ENCODE measurements at places on chromosomes 3 and 15. TPM values are rescaled to one million over a fixed set of nuclear protein-coding genes. Genes with fewer than 3 reads are reported as not detected.

DNA sequence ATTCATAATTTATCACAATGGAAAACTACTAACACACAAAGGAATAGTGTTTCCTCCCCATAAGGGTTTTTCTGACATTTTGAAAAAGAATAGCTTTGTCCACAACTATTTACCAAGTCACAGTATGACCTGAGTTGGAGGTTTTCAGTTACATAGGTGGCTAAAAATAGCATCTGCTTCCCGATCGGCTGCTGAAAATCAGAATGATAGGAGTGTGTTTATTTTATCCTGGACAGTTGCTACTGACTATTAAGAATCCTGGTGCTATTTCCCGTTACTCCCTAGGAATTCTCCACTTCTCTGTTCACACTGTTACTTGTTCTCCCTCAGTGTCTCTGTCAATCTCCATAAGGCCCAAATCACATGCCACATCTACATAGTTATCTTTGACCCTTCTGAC lies 353.9 kb upstream of the RARB start:
- no peak for DNase-seq

The SLC27A2 gene
- 3.8 TPM for total RNA-seq

DNA sequence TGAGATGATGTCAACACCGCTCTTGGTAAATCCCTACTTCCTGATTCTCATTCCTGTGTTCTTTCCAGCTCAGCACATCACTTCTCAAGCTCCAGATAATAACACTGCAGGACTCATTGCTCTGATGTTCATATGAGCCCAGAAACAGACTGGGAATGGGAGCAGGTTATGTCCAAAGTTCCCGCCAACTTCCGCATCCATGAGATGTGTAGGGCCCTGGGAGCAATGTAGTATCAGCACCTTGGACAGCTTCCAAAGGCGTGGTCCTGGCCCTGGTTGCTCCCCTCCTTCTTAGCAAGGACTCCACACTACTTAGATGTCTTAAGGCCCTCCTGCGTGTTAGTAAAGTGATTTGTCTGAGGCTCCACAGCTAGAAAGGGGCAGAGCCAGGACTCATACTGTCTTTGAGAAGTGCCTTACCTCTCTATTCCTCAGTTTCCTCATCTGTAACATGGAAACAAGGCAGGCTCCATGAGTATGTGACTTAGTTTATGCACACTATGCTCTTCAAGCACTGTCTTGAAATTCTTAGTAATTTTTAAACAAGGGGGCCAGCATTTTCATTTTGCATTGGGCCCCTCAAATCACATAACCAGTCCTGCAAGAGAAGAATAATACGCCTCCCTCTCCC lies 27.9 kb upstream of the SLC6A1 start:
- DNase-seq: no peak

DNA sequence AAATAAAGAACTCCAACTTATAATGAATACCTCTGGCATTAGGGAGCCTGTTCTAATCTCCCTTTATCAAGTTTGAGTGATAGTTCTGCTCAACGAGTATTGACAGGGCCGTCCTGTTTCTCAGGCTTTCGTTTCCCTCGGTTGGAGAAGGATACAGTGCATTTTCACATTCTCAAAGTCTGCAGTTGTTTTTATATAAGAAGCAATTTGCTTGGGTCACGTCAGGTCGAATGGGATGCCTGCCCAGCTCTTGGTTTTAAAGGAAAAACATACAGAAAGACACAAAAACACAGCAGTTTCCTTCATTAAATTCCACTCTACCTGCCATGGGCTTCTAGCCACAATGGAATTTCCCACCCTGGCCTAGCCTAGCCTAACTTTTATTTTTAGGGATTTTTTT lies 366.3 kb downstream of the TIGIT start:
- no peak for DNase-seq

- DNase-seq: no peak
These were observed 246.5 kb downstream of the EPHB1 start for GRCh38 chr3:135041601-135042000.

DNA sequence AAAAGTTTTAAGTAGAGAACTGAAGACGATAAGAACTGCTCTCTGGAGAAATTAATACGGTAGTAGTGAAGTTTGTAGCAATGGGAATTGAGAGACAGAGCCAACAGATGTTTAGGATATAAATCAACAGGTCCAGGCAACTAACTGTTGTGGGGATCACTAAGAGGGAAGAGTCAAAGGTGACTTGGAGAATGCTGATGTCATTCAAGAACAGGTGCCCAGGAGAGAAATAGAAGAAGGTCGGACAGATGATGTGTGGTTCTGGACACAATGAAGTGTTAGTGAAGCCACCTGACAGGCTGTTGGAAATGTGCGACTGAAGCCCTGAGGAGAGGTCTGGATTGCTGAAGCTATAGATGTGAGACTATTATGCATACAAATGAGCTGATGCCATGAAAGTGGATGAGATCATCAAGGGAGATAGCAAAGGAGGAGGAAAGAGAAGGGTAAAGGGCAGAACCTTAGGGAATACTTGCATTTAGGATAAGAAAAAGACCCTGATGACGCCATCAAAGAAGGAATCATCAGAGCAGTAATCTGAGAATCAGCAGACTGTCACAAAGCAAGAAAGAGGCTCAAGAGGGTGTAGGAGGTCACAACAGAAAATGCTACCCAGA lies 183.7 kb downstream of the FRMD5 start:
- no peak for DNase-seq

DNA sequence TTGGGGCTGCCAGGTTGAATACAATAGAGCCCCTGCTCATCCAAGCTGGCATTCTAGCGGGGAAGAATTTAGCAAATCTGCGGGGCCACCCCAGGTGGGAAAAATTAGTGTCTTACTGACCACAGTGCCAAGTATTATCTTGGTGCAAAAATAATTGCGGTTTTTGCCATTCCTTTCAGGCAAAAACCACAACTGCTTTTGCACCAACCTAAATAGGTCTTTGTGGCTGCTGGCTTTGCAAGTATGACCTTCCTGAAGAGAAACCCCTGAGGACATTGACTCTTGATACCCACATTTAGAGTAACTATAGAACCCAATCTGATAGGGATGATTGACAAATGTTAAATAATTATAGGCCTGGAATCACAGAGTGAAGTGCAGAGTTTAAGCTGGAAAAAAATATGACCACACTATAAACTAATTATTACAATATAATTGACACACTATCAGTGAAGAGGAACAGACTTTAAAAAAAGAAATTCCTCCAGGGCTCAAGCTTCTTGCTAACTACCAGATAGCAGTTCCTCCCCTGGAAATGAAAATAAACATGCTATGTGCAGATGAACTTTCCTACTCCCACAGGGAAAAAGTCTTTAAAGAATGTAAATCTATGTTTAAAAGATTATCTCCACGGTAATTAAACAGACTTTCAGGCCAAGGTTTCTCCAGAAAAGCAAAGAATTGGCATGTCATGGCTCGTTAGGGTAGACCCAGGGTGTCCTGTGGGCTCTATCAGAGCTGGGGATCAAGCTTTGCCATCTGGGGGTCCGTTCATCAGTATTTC lies 34.4 kb downstream of the CA12 start:
- no peak for DNase-seq

The TGM5 gene
- 146 TPM for total RNA-seq

- no peak for DNase-seq
These were observed 8.4 kb downstream of the SHF start for GRCh38 chr15:45179221-45179985.

The KY gene
- total RNA-seq: 56.2 TPM

GRCh38 chr3:117837391-117837790 lies 1127.8 kb downstream of the TUSC7 start:
- no peak for DNase-seq

The SLC28A2 gene
- not detected for total RNA-seq

DNA sequence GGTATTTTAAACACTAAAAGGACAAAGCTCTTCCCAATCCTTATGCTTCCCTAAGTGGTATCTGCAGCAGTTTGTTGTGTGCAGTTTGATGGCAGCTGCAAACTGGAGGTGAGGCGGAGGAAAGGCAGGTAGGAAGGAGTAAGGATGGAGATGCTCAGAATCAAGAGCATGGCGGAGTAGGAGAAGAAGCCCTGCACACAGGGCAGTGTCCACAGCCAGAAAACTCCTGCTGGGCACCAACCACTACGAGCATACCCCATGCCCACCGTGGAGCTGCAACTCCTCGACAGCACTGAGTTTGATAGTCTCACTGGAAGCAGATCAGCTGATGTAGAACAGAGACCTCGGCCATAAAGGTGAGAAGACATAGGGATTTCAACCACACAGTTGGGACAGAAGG lies 30.3 kb upstream of the ESYT3 start:
- no peak for DNase-seq

The HRG gene
- not detected for total RNA-seq

The PRRT3 gene
- total RNA-seq: 3.2 TPM

The CATSPER2 gene
- total RNA-seq: 2.2 TPM

The IL17RB gene
- 1.9 TPM for total RNA-seq

The GOLGA8S gene
- total RNA-seq: not detected

The GOLGA8J gene
- total RNA-seq: not detected

The CHAC1 gene
- 3.3 TPM for total RNA-seq

DNA sequence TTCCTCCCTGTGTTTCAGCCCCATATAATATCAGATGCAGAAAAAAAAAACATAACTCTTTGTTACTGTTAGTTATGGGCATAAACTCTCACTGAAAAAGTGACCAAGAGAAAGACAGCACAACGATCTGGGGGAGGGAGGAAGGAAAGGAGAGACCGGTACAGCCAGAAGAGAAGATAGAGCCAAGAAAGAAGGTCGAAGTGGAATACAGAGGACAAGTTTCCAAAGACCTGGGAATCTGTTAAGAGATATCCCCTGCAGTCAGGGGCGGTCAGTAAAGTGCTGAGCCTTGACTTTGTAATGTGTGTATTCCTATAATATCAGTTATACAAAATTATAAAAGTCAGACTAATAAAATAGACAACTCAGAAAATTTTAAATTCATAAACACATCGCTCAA lies 3.3 kb downstream of the ALDH1A2 start:
- DNase-seq: no peak

GRCh38 chr3:186640929-186641328 lies 730 bp downstream of the FETUB start:
- DNase-seq: no peak

DNA sequence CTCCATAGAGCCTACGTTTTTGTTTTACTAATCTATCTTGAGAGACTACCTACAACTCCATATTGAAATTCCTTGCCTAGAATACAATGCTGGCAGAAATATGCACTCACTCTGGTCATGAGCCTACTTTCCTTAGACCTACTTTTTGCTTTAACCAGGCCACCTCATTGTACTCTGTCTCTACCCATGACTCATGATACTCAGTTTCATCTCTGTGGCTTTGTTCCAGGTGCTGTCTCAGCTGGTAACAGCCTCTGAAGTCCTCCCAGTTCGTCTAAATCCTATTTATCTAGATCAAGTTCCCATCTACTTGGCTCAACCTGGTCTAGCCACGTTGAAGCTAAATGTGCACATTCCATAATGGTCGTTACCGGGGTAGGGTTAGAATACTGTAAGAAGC lies 536.4 kb downstream of the RSL24D1 start:
- DNase-seq: no peak

GRCh38 chr3:30073622-30074021 lies 532.8 kb upstream of the TGFBR2 start:
- DNase-seq: no peak

The MAN2C1 gene
- 110 TPM for total RNA-seq

DNA sequence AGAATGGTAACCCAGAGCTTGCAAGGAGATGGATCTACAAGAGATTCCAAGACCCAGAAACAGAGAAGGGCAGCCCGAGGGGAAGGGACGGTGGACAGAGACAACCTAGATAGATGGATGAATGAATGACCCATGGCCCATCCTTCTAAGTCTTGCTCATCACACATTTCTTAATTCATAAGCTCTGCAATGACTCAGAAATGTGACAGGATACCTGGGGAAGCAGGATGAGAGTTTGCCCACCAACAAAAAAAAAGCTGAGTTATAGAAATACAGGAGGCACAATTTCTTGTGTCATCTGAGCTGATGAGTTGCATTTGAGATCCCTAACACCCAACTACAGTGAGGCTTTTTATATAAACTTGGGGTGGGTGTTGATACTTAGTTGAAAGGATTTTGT lies 76.6 kb downstream of the CNTN3 start:
- DNase-seq: no peak

- DNase-seq: no peak
These were observed 174.3 kb upstream of the ZBTB20 start for GRCh38 chr3:115321400-115321805.
